ENCODE measurements at places on chromosomes 3 and 15.

DNA sequence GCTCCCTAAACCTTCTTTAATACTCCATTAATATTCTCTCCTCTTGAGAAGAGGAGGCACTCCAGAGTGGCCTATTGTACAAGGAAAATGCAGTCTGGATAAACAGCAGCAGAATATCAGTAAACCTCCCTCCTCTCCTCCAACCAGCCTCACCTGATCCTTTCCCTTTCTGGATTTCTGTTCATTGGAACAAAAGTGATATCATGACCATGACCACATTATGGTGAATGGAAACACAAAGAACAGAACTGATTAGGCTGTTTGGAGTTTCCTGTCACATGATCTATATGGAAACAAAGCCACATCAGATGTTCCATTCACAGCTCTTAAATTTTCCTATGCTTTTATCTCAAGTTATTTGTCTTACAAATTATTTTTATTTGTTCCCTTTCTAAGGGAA, 14.6 kb downstream of the C2CD4B start:
- DNase-seq: no peak

DNA sequence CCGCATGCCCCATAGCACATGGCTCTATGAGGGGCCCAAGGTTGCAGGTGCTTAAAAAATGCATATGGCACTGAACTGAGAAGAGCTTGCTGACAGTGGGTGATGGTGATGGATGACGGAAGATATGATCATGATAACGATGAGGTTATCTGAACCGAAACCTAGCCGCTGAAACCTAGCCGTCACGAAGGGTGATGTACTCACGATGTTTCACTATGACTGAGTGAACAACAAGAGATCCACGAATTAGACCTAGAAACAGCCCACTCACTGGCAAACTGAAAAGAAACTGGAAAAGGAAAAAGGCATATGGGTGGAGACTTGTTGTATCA, 57.6 kb upstream of the BCL6 start:
- no peak for DNase-seq

DNA sequence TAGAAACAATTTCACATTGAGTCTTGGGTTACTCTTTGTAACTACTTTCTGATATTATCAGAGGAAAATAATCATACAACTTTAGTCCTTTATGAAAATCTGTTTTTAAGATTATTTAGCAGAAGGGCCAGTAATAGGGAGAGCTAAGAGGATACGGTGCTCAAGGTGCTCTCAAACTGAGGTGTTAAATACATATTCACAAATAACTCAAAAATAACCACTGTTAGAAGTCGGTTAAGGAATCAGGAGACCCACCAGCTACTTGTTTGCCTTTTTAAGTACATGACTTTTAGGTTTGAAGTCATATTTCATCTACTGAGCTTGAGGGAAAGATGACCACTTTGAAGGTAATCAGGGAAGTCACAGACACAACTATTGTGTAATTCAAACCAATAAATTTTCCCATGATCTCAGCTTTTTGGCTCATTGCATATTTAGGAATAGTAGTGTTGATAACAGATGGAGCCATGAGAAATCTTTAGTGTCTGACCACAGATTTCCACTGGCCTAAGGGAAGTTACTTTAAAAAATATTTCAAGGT, 1.4 kb upstream of the RSRC1 start:
- DNase-seq: no peak

- DNase-seq: peak; percentile 58
These were observed 84.4 kb downstream of the SEMA5B start for GRCh38 chr3:122942937-122943827.

GRCh38 chr15:91572110-91572509, 281.4 kb upstream of the SLCO3A1 start:
- DNase-seq: no peak

GRCh38 chr3:147614210-147614609, 205.0 kb downstream of the ZIC1 start:
- DNase-seq: no peak

GRCh38 chr15:76134537-76134936, 74.8 kb downstream of the TMEM266 start:
- DNase-seq: no peak

DNA sequence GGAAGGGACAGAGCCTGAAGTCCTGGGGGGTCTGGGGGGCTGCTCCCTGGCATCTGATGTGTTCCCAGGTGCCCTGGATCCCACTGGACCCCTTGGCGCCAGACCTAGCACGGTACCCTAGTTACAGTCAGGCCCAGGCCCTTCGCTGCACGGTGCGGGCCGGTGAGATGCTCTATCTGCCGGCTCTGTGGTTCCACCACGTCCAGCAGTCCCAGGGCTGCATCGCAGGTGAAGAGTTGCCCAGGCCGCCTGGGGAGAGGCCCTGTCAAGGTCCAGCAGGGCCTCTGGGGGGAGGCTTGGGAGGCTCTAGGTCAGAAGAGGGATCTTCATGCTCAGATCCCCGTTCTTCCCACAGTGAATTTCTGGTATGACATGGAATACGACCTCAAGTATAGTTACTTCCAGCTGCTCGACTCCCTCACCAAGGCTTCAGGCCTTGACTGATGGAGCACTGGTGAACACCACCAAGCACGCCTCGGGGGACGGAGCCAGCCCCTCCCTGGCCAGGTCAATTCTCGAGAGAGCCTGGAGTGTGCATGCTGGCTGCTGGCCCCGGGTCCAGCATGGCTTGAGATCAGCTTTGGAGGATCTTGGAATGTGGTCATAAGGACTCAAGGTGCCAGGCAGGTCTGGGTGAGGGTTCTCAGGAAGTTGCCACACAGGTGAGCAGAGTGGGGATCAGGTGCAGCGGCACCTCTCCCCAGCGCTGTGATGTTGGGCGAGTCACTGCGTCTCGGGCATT, 1.8 kb upstream of the PLA2G4B start:
- DNase-seq: no peak

DNA sequence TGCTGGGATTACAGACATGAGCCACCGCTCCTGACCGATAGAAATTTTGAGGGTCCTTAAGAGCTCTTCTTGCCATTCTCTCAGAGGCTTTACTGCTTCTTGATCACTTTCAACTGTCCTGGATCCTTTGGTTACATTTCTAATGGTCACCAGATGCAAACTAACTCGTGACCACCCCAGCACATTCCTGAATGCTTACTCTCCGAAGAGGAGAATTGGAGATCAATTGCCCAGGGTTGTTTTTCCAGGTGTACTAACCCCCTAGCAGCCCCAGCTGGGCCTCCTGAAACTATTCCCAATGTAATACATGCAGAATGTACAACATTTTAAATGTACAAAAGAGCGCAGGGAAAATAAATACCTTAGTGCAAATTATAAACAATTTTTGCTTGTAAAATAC, 65.1 kb upstream of the TBL1XR1 start:
- DNase-seq: no peak

GRCh38 chr3:42647821-42648459, 5.6 kb upstream of the ZBTB47 start:
- DNase-seq: no peak

GRCh38 chr3:126352476-126353454, 4.4 kb downstream of the KLF15 start:
- DNase-seq: no peak

GRCh38 chr3:126998728-126999127, 15.8 kb downstream of the PLXNA1 start:
- DNase-seq: no peak

DNA sequence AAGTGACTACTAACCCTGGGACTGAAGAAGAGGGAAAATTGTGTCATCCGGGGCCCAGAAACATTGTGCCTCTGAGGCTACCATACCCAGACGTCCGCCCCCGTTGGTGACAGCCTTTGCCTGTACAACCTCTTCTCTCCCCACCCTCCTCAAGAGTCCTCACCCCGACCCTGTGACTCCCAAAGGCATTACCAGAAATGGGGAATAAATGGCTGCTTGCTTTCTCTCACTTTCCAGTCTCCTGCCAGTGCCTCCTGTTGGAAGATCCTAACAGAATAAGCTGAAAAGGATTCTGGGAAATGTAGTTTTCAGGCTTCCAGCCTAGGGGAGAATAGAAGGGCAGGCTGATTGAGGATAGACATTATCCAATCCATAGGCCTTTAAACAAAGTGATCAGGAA, 30.8 kb upstream of the SLC25A36 start:
- DNase-seq: peak; percentile 58

DNA sequence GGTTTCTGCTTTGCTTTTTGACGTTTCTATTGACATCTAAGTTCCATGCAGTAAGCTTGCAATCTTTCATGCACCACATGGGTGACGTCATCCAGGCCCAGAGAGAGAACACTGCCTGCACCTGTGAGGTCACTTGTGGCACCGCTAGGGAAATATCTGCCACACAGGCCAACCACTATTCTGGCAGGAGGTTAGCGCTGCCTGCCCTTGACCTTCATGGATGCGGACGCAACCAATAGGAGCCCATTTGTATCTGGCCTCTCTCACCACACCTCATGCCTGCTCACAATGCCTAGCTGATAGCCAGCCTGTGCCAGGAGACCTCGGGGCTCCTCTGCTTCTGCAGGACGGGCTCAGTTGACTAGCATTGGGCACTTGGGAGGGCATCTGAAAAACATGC, 55.8 kb upstream of the PRR23E start:
- no peak for DNase-seq

GRCh38 chr15:59524331-59524731, 86.3 kb downstream of the FAM81A start:
- peak; percentile 48 for DNase-seq

- no peak for DNase-seq
These were observed 237.7 kb upstream of the AZI2 start for GRCh38 chr3:28586325-28586724.

DNA sequence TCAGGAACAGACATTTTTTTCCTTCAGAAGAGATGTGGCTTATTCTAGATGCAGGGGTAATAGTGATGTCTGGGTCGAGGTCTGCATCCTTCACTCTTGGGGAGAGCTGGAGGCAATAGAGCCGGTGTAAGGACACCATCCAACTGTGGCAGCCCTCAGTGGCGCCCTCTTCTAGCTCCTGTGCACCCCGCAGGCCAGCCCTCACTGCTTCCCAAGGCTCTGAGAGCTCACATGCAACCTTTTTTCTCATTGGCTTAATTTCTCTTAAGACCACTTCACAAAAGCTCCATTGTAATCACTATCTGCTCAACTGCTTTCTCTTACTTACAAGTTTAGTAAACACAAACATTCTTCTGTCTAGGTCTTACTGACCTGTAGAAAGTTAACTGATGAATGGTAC, 3.9 kb upstream of the VPS8 start:
- no peak for DNase-seq

GRCh38 chr3:38552364-38552763, 56.2 kb downstream of the EXOG start:
- DNase-seq: no peak

GRCh38 chr3:49035281-49035680, 6.1 kb upstream of the IMPDH2 start:
- DNase-seq: no peak

- DNase-seq: no peak
These were observed 263.0 kb downstream of the EBLN2 start for GRCh38 chr3:73324203-73325155.

DNA sequence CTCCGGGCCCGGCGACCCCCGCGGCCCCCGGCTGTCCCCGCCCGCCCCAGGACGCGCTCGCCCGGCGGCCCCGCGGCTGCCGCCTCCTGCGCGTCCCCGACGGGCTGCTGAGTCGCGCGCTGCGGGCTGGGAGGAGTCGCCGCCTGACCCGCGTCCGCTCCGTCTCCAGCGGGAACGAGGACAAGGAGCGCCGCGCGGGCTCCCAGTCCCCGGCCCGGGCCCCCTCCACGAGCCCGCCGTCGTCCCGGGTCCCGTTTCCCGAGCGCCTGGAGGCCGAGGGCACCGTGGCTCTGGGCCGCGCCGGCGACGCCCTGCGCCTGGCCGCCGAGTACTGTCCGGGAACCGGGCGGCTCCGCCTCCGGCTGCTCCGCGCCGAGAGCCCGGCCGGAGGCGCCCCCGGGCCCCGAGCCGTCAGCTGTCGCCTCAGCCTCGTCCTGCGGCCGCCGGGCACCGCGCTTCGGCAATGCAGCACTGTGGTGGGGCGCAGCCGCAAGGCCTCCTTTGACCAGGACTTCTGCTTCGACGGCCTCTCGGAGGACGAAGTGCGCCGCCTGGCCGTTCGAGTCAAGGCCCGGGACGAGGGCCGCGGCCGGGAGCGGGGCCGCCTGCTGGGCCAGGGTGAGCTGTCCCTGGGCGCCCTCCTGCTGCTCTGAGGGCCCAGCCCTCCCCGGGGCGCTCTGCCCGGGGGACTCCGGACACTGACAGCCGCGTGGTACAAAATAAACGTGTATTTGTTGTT, 1.5 kb downstream of the C2CD4A start:
- DNase-seq: no peak

DNA sequence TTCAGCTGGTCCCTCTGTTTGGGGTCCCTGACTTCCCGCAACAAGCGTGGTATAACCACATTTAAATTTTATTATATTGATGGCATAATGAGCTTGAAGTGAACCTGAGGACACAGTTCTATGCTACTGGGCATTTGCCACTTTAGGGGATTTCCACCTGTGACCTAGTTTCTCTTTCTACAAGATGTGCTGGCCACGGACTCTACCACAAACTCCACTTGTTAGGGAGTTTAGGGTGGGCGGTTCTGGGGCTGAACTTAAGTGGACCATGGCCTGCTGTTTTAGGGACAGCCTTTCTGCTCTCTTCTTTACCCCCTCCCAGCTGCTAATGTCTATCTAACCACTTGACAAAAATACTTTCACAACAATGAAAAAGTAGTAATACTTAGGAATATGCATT, 1199.1 kb downstream of the SI start:
- no peak for DNase-seq

DNA sequence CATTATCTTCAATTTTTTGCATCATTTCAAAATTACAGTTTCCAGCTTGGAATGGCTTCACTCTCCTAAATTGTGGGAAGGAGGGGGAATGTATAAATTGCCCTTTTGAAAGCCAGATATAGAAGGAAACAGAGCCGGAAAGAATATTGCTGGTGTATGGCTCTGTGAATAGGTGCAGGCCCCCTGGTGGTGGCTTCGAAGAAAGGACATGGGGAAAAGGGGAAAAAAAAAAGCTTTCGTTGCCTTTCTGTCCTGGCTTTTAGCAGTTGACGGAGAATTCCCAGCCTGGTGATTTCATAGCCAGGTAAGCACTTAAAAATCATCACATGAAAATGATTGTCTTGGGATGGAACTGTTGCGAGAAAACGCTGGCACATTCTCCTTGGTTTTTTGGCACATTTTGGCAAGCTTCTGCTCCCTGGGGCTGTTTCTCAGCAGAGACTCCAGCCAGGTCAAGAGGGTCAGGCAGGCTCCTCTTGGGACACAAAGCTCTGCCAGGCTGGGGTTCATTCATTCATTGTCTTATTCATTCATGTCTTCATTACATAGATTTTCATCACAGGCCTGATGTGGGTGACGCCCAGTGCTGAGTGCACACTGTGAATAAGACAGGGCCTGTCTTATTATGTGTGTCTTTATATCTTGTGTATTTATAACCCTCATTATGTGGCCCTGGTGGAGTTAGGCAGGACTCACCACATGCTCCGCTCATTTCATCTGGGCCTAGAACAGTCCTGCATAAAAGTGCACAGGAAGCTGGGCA, 300.0 kb upstream of the TPM1 start:
- peak; percentile 89 for DNase-seq

GRCh38 chr3:51436998-51437639, 46.0 kb downstream of the RBM15B start:
- no peak for DNase-seq

DNA sequence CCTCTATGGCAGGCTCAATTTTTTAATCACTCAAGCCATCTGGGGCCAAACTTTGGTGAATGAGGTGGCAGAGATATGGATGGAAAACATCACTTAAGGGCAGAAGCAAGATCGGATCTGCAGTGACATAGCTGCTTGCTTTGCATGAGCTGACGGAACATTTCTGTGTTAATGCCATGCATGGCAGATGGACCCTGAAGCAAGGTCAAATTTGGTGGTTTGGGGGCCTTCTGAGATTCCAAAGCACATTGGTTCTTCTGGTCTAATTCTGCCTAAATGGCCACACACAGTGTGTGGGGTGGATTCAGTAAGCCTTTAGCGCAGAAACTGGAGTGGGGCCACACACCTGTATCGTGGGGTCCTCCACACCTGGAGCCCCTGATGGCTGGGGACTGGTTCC, 38.3 kb upstream of the BCL2L10 start:
- no peak for DNase-seq
